ENCODE measurements at places on chromosomes 2 and 18.

DNA sequence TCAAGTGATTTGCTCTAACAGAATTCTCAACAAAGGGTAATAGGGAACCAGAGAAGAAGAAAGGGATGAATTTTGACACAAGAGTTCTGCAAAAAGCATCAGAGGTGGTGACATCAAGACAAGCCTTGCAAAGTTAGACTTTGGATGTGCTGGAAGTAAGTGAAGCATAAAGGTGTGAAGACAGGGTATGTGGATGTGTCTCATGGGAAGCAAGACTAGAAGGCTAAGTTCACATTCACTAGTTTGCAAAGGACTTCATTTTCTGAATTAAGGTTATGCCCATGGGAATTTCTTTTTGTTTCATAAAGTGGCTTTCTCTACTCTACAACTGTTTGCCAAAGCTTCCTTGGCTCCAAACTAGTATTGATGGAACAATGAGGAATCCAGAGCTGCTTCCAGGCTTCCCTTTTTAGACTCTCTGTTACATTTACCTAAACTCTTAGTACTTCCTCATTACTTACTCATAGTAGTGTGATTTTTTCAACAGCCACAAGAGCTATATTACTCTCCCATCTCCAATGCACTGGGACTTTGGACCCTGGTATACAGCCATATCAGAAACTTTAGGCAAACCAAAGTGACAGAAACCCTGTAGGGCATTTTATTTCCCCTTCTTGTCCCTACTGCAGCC is 21.1 kb upstream of the IHH start:
- DNase-seq: no peak

- no peak for DNase-seq
These were observed 277.7 kb upstream of the FBXO11 start for GRCh38 chr2:48183991-48184390.

- DNase-seq: no peak
These were observed 245.4 kb downstream of the NAPG start for GRCh38 chr18:10771053-10771709.

- no peak for DNase-seq
These were observed 99.8 kb downstream of the COPS8 start for GRCh38 chr2:237185553-237185925.

DNA sequence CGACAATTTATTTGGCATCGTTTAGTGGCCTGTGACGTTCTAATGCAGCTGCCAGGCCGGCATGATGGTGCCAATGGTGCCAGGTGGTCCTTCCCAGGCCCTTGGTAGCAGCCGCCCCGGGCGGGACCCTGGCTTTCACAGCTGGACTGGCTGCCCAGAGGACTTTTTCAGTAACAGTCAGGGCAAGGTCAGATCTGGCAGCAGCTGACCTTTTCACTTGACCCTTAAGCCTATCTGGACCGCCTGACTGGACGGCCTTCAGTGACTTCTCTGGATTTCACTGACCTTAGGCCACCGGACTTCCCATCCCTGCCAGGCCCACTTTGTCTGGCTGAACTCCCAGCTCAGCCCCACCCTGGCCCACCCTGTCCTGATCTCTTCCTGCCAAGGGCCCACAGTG is 15.9 kb downstream of the TRIB2 start:
- DNase-seq: no peak

DNA sequence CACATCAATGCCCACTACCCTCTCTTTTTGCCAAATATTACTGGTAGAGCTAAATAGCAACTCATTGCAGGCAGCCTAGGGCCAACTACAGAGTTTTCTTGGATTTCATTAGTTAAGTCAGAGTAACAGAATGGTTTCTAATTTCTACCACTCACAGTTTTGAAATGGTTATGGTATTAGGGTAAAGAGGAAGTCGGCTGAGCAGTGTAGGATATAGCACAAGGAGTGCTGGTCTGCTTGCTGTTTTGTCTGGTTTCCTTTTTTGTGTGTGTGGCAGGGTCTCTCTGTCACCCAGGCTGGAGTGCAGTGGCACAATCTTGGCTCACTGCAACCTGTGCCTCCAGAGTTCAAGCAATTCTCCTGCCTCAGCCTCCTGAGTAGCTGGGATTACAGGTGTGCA is 289.2 kb upstream of the CCDC68 start:
- DNase-seq: no peak

DNA sequence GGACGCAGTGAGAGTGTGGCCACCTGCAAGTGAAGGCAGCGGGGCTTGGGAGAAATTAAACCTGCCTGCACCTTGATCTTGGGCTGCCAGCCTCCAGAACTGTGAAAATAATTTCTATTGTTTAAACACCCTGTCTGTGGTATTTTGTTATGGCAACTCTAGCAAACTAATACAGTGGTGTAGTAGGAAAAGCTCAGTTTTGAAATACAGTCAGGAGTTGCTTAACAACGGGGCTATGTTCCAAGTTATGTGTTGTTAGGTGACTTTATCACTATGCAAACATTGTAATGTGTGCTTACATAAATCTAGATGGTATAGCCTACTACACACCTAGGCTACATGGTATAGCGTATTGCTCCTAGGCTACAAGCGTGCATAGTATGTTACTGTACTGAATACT is 93.4 kb upstream of the FN1 start:
- DNase-seq: no peak

GRCh38 chr2:20067992-20068584 is 16.7 kb upstream of the LAPTM4A start:
- peak; percentile 28 for DNase-seq
